ENCODE measurements at places on chromosomes 16 and 17. TPM values are rescaled to one million over a fixed set of nuclear protein-coding genes. Genes with fewer than 3 reads are reported as not detected.
A peak's percentile ranks its signal among the peaks of the same experiment; 100 is the strongest.

- peak; percentile 90 for DNase-seq
Measured at GRCh38 chr16:2009791-2010510, at the start of gene ZNF598. Gene ZNF598 (minus strand): TSS chr16:2009821.

GRCh38 chr16:85417156-85417860 is 195.8 kb upstream of the GSE1 start:
- DNase-seq = peak; percentile 20

- no peak for DNase-seq
Measured at GRCh38 chr17:40373999-40374398, 9.5 kb upstream of the GJD3 start.

DNA sequence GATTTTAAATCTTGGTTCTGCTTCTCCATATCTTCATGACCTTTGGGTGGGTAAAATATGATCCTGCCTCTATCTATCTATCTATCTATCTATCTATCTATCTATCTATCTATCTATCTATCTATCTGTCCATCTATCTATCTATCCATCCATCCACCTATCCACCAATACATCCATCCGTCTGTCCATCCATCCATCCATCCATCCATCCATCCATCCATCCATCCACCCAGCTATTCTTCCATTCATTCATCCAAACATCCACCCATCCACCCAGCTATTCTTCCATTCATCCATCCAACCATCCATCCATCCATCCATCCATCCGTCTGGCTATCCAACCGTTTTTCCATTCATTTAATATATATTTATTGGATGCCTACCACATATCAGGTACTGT is 11.5 kb downstream of the PRKCB start:
- no peak for DNase-seq

DNA sequence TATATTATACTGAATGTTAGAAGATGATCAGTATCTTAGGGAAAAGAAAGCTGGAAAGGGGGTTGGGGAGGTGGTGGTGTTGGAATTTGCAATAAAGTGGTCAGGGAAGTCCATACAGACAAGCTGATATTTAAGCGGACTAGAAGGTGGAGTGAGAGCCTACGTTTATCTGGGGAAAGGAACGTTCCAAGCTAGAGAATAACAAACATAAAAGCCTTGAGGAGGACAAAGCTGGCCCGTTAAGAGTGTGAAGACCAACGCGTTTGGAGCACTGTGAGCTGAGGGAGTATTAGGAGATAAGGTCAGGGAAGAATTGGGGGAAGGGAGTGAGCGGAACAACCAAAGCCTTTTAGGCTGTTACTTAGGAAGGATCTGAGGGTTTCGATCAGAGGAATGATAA is 1.4 kb downstream of the DDX42 start:
- no peak for DNase-seq

GRCh38 chr16:83956336-83957289 is 3.6 kb downstream of the OSGIN1 start:
- DNase-seq = peak; percentile 90

DNA sequence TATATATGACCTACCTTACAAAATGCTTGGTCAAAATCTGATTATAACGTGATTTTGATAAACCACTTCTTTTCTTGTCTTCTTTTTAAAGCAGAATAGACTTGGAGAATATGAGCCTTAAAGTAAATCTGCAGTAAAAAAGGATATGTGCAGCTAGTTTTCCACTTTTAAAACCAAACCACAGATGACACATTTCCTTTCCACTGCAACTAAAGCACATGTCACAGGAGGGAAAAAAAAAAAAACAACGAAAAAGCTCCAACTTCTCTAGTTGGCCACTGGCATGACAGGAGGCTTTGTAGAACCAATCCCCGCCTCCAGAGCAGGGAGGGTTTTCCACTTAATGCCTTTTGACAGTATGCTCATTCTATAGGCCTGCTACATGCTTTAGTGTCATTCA is at the start of gene EVI2A:
EVI2A (minus strand) TSS at position 142 of the 400 bp plus-strand sequence. CDS start 2,609 bp downstream, outside the sequence.
- DNase-seq = no peak

- no peak for DNase-seq
Measured at GRCh38 chr17:78617511-78618061, 40.4 kb upstream of the DNAH17 start.

- no peak for DNase-seq
Measured at GRCh38 chr16:61042737-61043136, 993.5 kb downstream of the CDH8 start.

DNA sequence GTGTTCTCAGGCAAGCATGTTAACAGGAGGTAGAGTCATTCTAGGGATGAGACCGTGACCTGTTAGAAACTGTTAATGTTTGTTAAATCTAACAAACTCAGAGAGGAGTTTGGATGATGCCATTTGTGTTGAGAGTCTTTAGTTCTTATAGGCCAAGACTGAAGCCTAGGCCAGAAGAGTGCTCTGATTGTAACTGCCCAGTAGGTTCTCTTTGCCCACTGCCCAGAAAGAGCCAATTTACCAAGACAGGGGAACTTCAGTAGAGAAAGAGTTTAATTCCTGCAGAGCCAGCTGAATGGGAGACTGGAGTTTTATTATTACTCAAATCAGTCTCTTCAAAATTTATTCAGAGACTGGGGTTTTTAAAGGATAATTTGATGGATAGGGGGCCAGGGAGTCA is 42.5 kb downstream of the ARHGAP44 start:
- DNase-seq = no peak

SLC5A10 gene
- total RNA-seq = not detected

ZNF594 gene
- total RNA-seq = 5.2 TPM
